Vagina (tissue), 2 donors: ENCODE measurements at places on chromosomes 13 and 19.

DNA sequence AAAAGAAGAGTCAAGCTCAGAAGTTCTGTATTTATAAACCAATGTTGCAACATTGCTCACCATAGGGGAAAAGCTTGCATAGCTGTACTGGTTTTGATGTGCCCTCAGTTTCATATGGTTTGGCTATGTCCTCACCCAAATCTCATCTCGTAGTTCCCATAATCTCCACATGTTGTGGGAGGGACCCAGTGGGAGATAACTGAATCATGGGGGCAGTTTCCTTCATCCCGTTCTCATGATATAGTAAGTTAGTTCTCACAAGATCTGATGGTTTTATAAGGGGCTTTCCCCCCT lies 73.9 kb downstream of the TNFRSF19 start:
- H3K4me3 ChIP-seq = no peak overlapping the region
- no peak overlapping the region for H3K27ac ChIP-seq
- H3K4me1 ChIP-seq = peaks cover 32% of the 10 kb centered on the region
- no peaks in the 10 kb centered on the region for H3K27me3 ChIP-seq
- DNase-seq = no peak
- no peaks in the 10 kb centered on the region for H3K36me3 ChIP-seq

- H3K27ac ChIP-seq = no peak overlapping the region
- no peak overlapping the region for H3K4me3 ChIP-seq
- no peaks in the 10 kb centered on the region for H3K27me3 ChIP-seq
- no peak for DNase-seq
- no peaks in the 10 kb centered on the region for H3K36me3 ChIP-seq
- H3K4me1 ChIP-seq = peaks cover under 1% of the 10 kb centered on the region
Observed at GRCh38 chr13:74570046-74570445, 435.8 kb upstream of the KLF12 start.

DNA sequence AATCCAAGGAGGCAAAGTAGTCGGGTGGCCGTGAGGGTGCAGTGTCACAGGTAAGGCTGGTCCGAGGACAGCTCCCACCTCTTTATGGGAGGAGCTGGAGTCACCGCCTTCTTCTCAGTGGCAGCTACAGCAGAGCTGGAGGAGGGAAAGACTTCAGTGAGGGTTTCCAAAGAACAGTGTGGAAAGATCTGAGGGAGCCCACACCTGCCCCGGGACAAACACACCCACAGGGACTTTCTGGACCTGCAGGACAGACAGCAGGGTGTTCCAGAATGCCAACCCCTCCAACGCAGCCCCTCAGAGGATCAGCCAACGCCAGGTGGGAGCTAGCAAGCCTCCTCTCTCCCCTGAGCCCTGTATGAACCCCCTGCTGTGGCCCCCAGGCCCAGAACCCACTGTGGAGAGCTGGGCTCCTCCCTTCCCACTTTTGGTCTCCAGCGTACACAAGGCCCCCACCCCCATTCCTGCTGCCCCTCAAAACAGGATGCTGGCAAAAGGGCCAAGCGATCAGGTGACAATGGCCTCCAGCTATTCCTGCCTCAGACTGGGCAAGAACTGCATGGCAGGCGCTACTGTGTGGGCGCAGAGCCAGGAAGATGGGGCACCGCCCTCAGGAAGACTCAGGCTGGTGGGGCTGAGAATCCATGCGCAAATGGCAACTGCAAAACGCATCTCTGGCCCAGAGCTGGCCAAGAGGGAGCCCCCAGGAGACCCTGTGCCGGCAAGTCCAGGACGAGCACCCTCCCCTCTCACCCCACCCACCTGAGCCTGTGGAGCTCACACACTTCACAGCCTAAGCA lies 3.5 kb upstream of the CD320 start:
- no peak overlapping the region for H3K27ac ChIP-seq
- H3K4me3 ChIP-seq = no peak overlapping the region
- peaks cover 52% of the 10 kb centered on the region for H3K36me3 ChIP-seq
- peaks cover 40% of the 10 kb centered on the region for H3K4me1 ChIP-seq

DNA sequence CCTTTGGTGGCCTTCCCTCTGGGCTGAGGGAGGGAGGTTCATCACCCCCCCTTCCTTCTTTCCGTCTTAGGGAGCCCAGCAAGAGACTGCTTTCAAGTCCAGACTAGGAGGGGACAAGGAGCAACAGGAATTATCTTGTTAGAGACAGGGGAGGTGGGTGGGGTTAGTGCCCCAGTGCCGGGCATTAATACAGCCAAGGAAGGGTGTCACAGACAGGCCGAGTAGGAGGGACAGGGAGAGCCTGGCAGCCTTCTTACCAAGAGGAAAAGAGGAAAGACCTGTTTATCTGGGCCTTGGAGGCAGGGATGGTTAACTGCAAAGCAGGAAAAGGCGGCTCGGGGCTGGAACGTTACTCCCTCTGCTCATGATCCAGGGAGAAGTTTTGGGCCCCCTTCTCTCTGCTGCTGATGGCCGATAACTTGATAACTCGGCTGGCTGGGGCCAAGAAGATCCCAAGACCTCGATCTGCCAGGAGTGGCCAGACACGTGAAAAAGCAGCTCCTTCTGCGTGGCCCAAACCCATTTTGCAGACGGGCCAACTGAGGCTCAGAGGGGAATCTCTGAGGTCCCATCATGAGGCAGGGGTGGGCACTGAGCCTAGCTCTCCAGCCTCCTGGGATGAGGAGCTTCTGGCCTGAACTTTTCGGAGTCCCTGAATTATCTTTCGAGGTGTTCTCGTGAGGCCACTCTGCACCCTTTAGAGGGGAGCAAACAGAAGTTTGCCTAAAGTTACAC lies 79.3 kb downstream of the PTPRS start:
- peaks cover 8% of the 10 kb centered on the region for H3K4me1 ChIP-seq
- H3K27me3 ChIP-seq = no peaks in the 10 kb centered on the region
- no peak for DNase-seq

- no peak for DNase-seq
- no peaks in the 10 kb centered on the region for H3K27me3 ChIP-seq
- H3K27ac ChIP-seq = no peak overlapping the region
Observed at GRCh38 chr13:27508802-27509201, 58.4 kb upstream of the MTIF3 start.

- no peaks in the 10 kb centered on the region for H3K36me3 ChIP-seq
- no peak for DNase-seq
- H3K27me3 ChIP-seq = no peaks in the 10 kb centered on the region
- H3K4me1 ChIP-seq = peaks cover 39% of the 10 kb centered on the region
- no peak overlapping the region for H3K4me3 ChIP-seq
Observed at GRCh38 chr13:40399756-40400155, 266.7 kb downstream of the FOXO1 start.

GRCh38 chr13:20787180-20787579 lies 13.4 kb upstream of the EEF1AKMT1 start:
- H3K36me3 ChIP-seq = no peaks in the 10 kb centered on the region
- no peak overlapping the region for H3K4me3 ChIP-seq
- no peak for DNase-seq
- H3K27me3 ChIP-seq = no peaks in the 10 kb centered on the region
- H3K4me1 ChIP-seq = no peaks in the 10 kb centered on the region

DNA sequence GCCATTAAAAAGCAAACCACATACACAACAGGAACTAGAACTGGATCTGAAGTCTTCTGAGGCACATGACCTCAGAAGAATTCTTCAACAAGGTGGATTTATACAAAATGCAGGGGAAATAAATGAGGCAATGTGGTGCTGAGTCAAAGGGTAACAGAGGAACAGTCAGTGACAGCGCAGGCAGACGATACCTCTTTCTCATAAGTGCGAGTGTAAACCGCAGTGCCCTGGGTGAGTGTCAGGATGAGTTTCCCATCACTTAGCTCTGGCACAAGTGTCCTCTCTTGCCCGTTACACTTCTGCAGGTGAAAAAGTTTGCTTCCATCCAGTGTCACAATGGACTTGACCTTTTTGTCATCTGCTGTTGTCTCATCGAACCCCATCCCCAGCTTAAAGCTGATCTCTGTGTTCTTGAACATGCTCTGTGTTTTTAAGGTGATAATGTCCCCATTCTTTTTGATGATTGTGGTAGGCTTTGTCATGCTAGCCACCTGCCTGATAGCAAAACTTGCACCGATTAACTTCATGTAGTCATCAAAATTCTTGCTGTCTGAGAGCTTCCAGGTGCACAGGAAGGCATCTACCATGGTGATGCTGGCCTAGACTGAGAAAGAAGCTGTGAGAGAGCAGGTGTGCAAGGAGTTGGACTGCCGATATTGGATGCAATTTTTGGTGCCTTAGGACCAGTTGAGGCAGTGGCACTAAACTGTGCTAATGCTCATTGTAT lies 97.3 kb downstream of the AKAP11 start:
- DNase-seq = no peak
- no peaks in the 10 kb centered on the region for H3K36me3 ChIP-seq
- no peaks in the 10 kb centered on the region for H3K27me3 ChIP-seq
- H3K27ac ChIP-seq = no peak overlapping the region

- no peak overlapping the region for H3K4me3 ChIP-seq
- H3K27ac ChIP-seq = no peak overlapping the region
- no peaks in the 10 kb centered on the region for H3K27me3 ChIP-seq
- H3K4me1 ChIP-seq = no peaks in the 10 kb centered on the region
- DNase-seq = no peak
Observed at GRCh38 chr19:51546107-51546649, 14.7 kb upstream of the SIGLEC6 start.

DNA sequence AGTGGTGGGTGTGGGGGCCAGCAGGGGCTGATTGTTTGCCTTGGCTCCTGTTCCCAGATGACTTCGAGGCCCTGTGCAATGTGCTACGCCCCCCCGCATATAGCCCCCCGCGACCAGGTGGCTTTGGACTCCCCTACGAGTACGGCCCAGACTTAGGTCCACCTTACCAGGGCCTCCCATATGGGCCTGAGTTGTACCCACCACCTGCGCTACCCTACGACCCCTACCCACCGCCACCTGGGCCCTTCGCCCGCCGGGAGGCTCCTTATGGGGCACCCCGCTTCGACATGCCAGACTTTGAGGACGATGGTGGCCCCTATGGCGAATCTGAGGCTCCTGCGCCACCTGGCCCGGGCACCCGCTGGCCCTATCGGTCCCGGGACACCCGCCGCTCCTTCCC lies 25.7 kb downstream of the LTBP4 start:
- H3K27me3 ChIP-seq = no peaks in the 10 kb centered on the region
- H3K4me1 ChIP-seq = peaks cover 4% of the 10 kb centered on the region
- H3K36me3 ChIP-seq = no peaks in the 10 kb centered on the region
- H3K27ac ChIP-seq = no peak overlapping the region

GRCh38 chr13:32164622-32165268 lies 133.2 kb downstream of the FRY start:
- no peaks in the 10 kb centered on the region for H3K27me3 ChIP-seq
- no peak for DNase-seq
- H3K27ac ChIP-seq = no peak overlapping the region

GRCh38 chr19:33039815-33040214 lies 24.9 kb downstream of the RHPN2 start:
- no peak overlapping the region for H3K27ac ChIP-seq
- no peaks in the 10 kb centered on the region for H3K4me1 ChIP-seq
- H3K27me3 ChIP-seq = no peaks in the 10 kb centered on the region
- no peak for DNase-seq
- H3K36me3 ChIP-seq = no peaks in the 10 kb centered on the region
- no peak overlapping the region for H3K4me3 ChIP-seq

- peaks cover 28% of the 10 kb centered on the region for H3K4me1 ChIP-seq
- no peak overlapping the region for H3K4me3 ChIP-seq
- DNase-seq = no peak
- no peak overlapping the region for H3K27ac ChIP-seq
Observed at GRCh38 chr19:15191982-15192381, 8.8 kb downstream of the NOTCH3 start.

- no peak for DNase-seq
- H3K36me3 ChIP-seq = no peaks in the 10 kb centered on the region
- H3K4me1 ChIP-seq = peaks cover 22% of the 10 kb centered on the region
- no peaks in the 10 kb centered on the region for H3K27me3 ChIP-seq
- no peak overlapping the region for H3K4me3 ChIP-seq
- no peak overlapping the region for H3K27ac ChIP-seq
Observed at GRCh38 chr19:17497149-17497798, 14.2 kb upstream of the PGLS start.

DNA sequence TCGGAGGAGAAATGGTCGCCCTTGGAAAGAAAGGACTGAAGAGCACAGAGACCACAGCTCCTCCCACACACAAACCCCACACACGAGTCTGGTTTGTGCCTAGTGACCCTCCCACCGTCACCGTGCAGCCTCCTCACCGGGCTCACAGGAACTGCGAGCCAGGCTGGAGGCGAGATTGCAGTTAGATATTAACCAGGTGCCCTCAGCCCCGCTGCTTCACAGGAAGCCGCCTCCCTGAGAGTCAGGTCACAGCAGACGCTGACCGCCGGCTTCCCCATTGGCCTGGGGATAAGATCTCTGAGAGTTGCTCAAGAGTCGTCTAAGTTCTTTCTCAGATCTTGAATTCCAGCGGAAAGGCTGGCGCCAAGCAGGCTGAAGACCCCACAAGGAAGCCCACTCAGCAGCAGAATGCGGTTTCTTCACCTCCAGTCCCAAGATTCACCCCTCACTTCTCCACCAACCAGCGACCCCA lies 870 bp downstream of the ZNF44 start:
- H3K27me3 ChIP-seq = no peaks in the 10 kb centered on the region
- peaks cover 56% of the 10 kb centered on the region for H3K4me1 ChIP-seq

GRCh38 chr19:23281663-23282276 lies 31.6 kb upstream of the ZNF724 start:
- no peaks in the 10 kb centered on the region for H3K4me1 ChIP-seq
- H3K27me3 ChIP-seq = no peaks in the 10 kb centered on the region
- no peak overlapping the region for H3K27ac ChIP-seq
- H3K4me3 ChIP-seq = no peak overlapping the region

DNA sequence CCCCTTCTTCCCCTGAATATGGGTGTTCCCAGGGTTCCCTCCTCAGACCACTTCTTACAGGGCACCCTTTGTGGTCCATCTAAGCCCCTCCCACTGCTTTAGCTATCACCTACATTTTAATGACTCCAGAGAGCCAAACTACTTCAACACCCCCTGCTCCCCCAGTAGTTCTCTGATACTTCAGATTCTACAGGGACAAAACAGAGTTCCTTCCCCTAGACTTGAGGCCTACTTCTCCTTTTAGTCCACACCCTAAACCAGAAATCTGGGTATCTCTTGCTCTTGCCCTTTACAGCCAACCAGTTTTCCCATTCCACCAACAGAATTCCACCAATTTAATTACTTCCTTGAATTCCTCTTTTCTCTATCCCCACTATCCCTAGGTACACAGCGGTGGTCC lies 107.2 kb downstream of the KCNRG start:
- H3K36me3 ChIP-seq = no peaks in the 10 kb centered on the region
- DNase-seq = no peak
- H3K4me3 ChIP-seq = no peak overlapping the region
- no peaks in the 10 kb centered on the region for H3K27me3 ChIP-seq
- H3K4me1 ChIP-seq = peaks cover 30% of the 10 kb centered on the region

- peak overlapping the region; percentile 95 for H3K27ac ChIP-seq
- peaks cover 52% of the 10 kb centered on the region for H3K4me1 ChIP-seq
- no peak overlapping the region for H3K4me3 ChIP-seq
- H3K36me3 ChIP-seq = no peaks in the 10 kb centered on the region
- H3K27me3 ChIP-seq = no peaks in the 10 kb centered on the region
Observed at GRCh38 chr19:49679771-49680413, 2.8 kb downstream of the PRMT1 start.

GRCh38 chr13:101415358-101416174 lies 742 bp downstream of the NALCN start:
- no peaks in the 10 kb centered on the region for H3K4me1 ChIP-seq
- H3K27ac ChIP-seq = no peak overlapping the region
- H3K27me3 ChIP-seq = peaks cover 7% of the 10 kb centered on the region
- no peaks in the 10 kb centered on the region for H3K36me3 ChIP-seq
- H3K4me3 ChIP-seq = peak overlapping the region; percentile 44
- no peak for DNase-seq

GRCh38 chr19:19943848-19944582 lies 43.3 kb downstream of the ZNF93 start:
- H3K27me3 ChIP-seq = no peaks in the 10 kb centered on the region
- H3K4me1 ChIP-seq = no peaks in the 10 kb centered on the region
- no peaks in the 10 kb centered on the region for H3K36me3 ChIP-seq
- no peak for DNase-seq
